ENCODE measurements at places on chromosomes 12 and 14.

GRCh38 chr14:71452539-71452938 is 479.7 kb upstream of the RGS6 start:
- no peak for ATAC-seq

DNA sequence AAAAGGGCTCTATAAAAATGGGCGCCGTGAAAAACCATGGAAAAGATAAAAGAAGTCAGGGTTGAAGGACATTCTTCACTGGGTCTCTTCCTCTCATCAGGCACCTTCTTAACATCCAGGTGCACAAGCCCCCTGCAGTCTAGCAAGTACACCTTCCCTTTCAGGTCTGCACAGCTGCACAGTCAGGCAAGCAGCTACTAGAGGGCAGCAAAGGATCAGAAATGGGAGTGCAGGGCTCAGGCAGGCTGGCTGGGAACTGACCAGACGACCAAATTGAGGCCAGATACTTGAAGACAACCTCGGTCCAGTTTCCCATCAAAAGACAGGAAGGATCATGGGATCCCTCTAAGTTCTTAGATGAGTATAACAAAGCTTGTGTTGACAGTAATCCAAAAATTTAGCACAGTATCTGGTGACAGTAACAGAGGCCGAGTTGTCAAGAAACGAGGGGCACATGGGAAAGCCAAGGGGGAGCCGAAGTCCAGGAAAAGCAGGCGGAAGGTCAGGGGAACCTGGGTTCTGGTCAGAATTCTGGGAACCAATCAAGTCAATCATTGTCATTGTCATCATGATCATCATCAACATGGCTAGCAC is 10.1 kb upstream of the GRIP1 start:
- peak; percentile 31 for ATAC-seq

GRCh38 chr12:11876307-11876706 is 194.4 kb upstream of the BCL2L14 start:
- no peak for ATAC-seq

GRCh38 chr12:91178139-91178561 is 4.5 kb downstream of the DCN start:
- ATAC-seq = no peak

DNA sequence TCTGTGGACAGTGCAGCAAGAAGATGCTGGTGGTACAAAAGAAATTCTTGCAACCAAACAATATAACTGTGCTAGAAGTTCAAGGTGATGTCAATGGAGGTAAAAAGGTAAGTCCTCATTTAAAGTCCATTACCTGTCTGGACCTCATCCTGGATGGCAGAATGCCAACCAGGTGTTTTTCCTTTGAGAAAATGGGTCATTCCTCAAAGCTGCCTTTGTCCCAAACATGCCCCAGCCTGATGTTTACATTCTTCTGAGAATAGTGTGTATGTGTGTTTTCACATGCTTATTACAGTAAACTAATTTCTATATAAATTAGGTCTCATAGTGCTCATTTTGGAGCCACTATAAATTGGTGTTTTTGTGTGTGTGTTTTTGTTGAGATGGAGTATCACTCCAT is 24.9 kb downstream of the ACTR6 start:
- no peak for ATAC-seq

- no peak for ATAC-seq
Observed at GRCh38 chr12:121783766-121784165, 9.7 kb downstream of the RHOF start.

- ATAC-seq = peak; percentile 82
Observed at GRCh38 chr12:95205685-95206084, 11.6 kb downstream of the FGD6 start.

DNA sequence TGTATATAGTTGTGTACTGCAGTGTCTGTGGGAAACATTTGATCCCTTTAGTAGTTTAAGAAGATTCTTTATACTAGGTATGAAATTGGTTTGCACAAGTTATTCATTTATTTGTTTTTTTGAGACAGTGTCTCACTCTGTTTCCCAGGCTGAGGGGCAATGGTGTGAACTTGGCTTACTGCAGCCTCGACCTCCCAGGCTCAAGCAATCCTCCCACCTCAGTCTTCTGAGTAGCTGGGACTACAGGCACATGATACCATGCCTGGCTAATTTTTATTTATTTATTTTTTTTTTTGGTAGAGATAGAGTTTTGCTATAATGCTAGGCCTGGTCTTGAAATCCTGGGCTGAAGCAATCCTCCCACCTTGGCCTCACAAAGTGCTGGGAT is 209.4 kb downstream of the RASSF9 start:
- no peak for ATAC-seq

Data from gastroesophageal sphincter (tissue), 4 donors.